Activated CD8-positive, alpha-beta memory T cell treated with anti-CD3 and anti-CD28 coated beads, Interleukin-2, amount 10 ng/mL, durations not matched to agents 7 days and 5 days (primary cell): ENCODE measurements at places on chromosomes 7 and 10.
A peak's percentile ranks its signal among the peaks of the same experiment; 100 is the strongest.

- no peak for DNase-seq
Measured at GRCh38 chr10:21519941-21520436, 5.5 kb downstream of the SKIDA1 start.

DNA sequence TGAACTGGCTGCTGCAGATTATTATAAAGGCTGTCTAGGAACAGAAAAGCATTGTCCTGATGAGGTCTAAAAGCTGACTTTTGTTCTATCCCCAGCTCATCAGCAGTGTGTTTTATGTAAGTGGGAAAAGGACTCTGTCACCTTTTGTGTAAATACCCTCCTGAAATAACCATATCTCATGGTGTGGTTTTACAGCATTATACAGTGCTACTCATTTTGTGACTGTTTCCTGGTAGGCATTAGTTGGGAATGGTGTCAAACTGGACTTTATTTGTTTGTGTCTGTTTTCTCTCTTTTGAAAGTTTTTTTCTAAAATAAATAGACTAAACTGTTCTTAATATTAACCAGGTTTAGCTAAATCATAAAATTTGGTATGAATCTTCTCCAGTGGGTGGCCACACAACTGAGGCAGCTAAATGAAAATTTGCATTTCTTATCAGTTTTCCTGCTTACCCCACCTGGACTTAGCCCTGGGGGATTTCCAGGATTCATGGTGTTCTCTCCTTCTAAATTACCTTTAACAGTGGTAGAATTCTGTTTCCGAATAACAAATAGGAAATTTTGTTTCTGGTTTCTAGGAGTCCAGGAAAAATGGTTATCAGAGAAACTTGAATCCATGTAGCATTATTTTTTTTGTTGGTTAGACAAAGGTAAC is 140.9 kb downstream of the LHFPL3 start:
- no peak for DNase-seq

DNA sequence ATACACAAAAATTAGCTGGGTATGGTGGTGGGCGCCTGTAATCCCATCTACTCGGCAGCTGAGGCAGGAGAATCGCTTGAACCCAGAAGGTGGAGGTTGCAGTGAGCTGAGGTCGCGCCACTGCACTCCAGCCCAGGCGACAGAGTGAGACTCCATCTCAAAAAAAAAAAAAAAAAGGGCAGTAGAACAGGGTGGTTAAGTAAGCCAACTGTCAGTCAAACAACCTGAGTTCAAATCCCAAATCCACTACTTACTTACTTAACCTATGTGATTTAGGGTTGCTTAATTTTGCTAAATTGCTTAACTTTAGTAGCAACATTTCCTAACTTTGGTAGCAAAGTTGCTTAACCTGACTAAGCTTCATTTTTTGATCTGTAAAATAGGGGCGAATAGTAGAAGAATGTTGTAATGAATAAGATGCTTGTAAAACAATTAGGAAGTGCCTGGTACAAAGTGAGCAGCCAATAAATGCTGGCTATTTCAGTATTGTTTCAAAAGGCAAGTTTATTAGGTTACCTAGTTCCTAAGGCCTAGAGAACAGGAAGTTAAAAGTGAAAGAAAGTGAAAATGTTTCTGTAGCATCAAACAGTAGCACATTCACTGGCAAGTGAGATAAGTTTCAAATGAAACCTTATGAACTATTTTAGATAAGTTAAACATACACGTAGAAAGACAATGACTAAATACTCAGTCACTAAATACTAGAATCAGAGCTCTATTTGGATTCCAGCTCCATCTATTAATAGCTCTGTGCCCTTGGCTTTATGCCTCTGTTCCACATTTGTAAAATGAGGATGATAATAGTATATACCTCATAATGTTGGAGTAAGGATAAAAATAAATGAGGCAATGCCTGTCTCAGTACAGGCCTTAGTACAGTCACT is 64.3 kb downstream of the HOXA1 start:
- no peak for DNase-seq

GRCh38 chr10:70803775-70804420 is 11.8 kb upstream of the SGPL1 start:
- no peak for DNase-seq

- peak; percentile 48 for DNase-seq
Measured at GRCh38 chr10:70537398-70538194, 59.0 kb downstream of the PALD1 start.

DNA sequence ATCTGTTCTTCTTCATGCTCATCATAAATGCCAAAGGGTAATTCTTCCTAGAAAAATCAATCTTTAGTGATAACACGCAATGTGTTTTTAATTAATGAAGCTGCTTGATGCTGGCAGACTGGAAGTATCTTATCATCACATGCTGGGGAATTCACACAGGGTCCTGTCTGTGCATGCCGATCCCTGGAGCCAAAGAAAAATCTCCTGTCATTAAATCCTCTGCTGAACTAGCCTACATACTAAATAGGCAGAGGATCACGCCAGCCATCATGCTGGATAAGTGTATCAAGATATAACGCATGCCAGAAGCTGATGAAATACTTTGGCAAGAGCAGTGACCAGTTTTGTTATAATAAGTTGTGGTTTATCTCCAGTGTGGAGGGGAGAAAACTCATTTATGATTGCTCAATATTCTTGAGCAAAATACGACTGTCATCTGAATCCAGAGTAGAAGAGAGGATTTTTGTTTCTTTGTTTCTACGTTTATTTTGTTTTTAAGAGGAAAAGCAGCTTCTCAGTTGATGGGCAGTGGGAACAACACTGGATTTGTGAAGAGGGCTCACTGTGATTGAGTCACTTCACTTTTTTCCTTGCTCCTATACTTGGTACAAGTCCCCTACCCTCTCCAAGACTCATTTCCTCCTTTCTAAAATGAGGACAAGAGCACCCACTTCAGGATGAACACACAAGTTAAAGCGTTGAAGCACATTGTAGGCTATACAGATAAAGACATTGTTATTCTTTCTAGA is 649.1 kb downstream of the TNS3 start:
- no peak for DNase-seq

DNA sequence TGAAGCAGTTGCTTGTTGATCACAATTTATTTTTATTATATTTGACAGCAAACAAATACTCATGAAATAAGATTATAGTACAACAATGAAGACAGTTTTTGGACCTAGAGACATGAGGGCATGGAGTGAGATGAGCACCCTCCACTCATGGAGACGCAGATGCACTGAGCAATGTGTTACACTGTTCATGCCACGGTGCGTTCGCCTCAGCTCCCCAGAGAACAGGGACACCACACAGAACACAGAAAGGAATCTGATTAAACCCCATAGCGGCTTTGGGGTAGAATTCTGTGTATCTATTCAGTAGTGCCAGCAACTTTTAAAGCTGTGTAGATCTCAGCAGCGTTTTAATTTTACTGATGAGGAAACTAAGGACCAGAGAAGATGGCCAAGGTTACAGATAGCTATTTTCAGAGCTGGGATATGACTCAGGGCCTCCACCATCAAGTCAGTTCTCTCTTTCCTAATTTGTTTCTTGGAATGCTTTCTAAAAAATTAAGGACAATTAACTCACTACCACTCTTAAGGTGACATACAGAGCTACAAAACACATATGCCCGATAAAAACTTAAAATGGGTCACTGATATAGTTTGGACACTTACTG is 33.6 kb downstream of the FAM25A start:
- DNase-seq, result no peak

DNA sequence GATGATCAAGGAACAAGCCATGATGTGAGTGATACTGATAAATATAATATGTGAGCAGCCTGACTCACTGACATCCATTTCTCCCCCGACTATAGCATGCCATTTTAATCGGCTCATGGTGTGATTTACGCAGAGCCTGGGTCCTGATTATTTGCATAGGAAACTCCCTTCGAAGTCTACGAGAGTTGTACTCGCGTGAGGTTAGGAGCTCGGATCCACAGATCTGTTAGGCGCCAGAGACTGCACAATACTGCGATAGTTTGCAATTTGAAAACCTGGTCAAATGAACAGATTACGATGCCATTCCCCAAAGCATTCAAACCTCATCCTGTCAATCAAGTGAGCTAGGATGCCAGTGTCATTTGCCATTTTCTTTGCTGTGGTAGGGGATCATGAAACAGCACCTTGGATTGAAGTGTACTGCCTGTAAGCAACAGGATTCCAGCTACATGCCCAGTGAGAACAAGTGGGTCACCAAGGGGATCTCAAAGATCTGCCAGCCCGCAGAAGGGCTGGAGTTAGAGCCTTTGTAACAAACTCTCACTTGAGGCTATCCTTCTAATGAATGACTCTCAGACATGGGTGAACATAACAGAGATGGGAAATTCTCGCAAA is 158.3 kb downstream of the FRMD4A start:
- DNase-seq, result no peak

- no peak for DNase-seq
Measured at GRCh38 chr7:28410628-28411531, 1.4 kb upstream of the CREB5 start.

- DNase-seq, result peak; percentile 38
Measured at GRCh38 chr10:12513775-12514673, 164.7 kb downstream of the CAMK1D start.

DNA sequence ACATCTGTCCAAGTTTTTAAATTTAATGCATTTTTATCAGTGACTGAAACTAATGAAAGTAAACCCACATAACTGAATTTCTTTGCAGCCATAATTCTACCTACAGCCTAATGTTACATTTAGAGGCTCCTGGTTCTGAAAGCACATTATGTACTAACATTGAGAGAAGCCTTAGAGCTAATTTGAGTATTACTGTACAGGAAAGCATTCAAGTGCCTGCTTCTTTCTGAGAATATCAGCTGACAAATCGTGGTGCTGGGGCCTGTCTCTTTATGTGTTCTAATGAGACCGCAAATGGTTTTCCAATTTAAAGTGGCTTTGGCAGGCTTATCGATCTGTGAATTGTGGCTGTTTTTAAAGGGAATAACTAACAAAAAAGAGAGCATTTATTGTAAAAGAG is 32.3 kb upstream of the DGKB start:
- no peak for DNase-seq

GRCh38 chr7:104984585-104985258 is 29.3 kb upstream of the KMT2E start:
- DNase-seq, result no peak

- DNase-seq, result peak; percentile 21
Measured at GRCh38 chr7:148918058-148918596, 34.0 kb upstream of the EZH2 start.

- DNase-seq, result no peak
Measured at GRCh38 chr7:8923164-8923806, 489.9 kb downstream of the NXPH1 start.

GRCh38 chr10:5512881-5513612 is 11.7 kb upstream of the CALML3 start:
- DNase-seq, result no peak

DNA sequence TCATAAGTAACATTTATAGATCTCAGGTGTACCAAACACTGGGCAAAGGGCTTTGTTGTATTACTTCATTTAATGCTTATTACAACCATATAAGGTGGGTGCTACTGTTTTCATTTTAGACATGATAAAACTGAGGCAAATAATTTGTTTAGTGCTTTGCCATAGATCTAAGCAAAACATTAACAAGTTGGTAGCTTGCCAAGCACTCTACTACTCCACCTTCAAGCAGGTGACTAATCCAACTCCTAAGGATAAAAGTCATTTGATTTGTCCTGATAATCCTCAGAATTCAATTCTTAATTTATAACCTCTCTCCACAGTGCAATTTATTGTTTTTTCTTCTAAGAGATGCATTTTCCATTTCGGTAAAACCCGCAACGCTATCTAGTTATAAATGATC is 646.4 kb downstream of the GRM8 start:
- no peak for DNase-seq

GRCh38 chr10:46520941-46521340 is 35.5 kb downstream of the GPRIN2 start:
- DNase-seq, result peak; percentile 39

- no peak for DNase-seq
Measured at GRCh38 chr7:100759357-100760171, 26.2 kb downstream of the ZAN start.

- DNase-seq, result no peak
Measured at GRCh38 chr10:112026438-112026837, 157.1 kb downstream of the GPAM start.

- no peak for DNase-seq
Measured at GRCh38 chr10:36351159-36351558, 709.1 kb upstream of the FZD8 start.

DNA sequence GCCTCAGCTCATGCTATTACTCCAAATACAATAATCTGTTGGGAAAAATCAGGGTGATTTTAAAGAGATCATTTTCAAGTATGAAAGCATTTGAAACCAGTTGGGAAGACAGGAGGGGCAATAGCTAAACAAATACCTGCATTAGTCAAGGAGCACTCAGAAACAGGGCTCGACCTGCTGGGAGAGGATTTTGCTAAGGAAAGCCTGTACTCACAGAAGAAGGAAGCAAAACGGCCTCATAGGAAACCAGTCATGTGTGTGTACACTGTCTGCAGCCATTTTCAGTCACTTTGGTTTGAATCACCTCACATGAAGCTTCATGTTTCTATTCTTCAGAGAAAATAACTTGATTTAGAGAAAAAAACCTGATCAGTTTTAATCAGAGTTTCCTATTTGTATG is 38.6 kb downstream of the FZD1 start:
- no peak for DNase-seq

- no peak for DNase-seq
Measured at GRCh38 chr7:132140341-132140740, 435.9 kb downstream of the PLXNA4 start.

- no peak for DNase-seq
Measured at GRCh38 chr7:55177589-55178261, 158.9 kb downstream of the EGFR start.

DNA sequence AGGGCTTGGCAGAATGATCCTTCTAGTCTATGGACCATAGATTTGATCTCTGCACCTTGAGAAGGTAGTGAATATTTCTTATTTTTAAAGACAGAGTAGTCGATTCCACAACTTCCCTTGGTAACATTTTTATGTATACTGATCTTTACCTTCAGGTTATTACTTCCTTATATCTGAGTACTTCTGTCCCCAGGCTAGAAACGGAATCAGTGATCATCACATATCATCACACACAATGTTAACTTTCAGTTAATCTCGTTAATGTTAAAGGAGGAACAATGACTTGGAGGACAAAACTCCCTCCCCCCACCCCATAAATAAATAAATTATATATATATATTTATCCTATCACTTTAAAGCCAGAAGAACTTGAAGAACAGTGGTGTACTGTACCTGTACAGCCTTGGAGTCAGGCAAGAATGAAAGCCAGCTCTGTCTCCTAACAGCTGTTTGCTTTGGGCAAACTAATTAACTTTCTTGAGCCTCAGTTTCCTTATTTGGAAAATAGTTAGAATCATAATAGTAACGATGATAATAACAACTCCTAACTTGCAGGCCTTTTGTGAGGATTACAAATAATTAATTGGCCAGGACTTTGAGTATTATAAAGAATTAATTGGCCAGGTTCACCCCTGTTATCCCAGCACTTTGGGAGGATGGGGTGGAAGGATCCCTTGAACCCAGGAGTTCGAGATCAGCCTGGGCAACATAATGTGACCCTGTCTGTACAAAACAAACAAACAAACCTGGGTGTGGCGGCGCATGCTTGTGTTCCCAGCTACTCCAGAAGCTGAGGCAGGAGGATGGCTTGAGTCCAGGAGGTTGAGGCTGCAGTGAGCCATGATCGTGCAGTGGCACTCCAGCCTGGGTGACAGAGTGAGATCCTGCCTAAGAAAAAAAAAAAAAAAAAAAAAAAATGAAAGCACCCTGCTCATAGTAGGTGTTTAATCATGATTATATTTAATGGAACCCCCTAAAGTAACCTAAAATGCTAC is 63.5 kb downstream of the SAMD9 start:
- DNase-seq, result no peak
